ENCODE measurements at places on chromosomes 5 and 9.

DNA sequence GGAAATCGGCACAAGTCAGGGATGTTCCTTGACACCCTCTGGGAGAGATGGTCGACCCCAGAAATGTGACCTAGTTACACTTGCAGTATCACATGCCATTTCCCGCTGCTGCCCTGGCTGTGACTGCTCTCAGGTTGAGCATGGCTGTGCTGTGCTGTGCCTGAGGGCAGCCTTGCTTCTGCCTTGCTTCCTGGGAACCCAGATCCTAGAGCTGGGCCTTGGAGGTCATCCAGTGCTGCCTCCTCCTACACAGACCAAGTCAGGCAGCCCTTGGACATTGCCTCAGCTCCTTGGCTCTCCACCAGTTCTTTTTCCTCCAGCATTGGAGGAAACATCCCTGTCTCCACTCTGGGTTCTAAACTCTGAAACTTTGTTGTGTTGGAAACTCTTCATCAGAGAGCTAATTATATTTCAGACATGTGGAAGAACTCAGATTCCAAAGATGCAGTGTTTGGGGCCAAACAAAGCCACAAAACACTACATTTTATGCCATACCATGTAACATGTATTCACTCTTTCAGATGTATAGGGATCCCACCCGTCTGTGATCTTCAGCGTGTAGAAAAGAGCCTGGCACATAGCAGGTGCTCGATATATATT is 6.1 kb downstream of the MAMDC2 start:
- DNase-seq, result no peak

- DNase-seq, result no peak
Observed at GRCh38 chr9:92254381-92255337, 38.8 kb downstream of the IARS1 start.

GRCh38 chr9:128899566-128900322 is 17.8 kb downstream of the LRRC8A start:
- DNase-seq, result no peak

DNA sequence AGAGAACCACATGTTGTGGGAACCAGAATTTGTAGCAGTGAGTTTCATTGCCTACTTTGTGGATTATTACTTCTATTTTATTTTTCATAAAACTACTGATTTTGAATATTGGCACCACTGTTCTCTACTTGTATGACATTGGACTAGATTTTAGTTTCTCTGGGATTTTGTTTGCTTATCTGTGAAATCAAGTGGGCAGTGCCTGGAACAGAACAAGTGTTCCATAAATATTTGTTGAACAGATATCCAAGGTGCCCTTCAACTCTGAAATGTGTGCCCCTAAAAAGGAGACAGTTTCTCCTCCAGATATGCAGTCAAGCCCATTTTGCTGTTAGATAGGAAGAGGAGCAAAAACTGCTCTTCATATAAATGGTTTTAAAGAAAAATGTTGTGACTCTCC is 42.6 kb downstream of the ADAMTSL1 start:
- no peak for DNase-seq

GRCh38 chr9:2424619-2425033 is 197.0 kb upstream of the VLDLR start:
- DNase-seq, result no peak

All from D721Med (cell line).